ENCODE measurements at places on chromosomes 5 and 9. TPM values are rescaled to one million over a fixed set of nuclear protein-coding genes. Genes with fewer than 3 reads are reported as not detected.

The TSSK1B gene
- polyA plus RNA-seq: not detected

The GRIN3A gene
- polyA plus RNA-seq: 0.09 TPM

The GMCL2 gene
- polyA plus RNA-seq: not detected

The TICAM2 gene
- 0.98 TPM for polyA plus RNA-seq

The GABRA6 gene
- not detected for polyA plus RNA-seq

The DAPK1 gene
- polyA plus RNA-seq: 0.47 TPM

The RNF183 gene
- not detected for polyA plus RNA-seq

The HEMGN gene
- not detected for polyA plus RNA-seq

The CHSY3 gene
- not detected for polyA plus RNA-seq

The CACFD1 gene
- 19.0 TPM for polyA plus RNA-seq

The IFNA21 gene
- polyA plus RNA-seq: not detected

The SPTLC1 gene
- polyA plus RNA-seq: 47.4 TPM

The SLC22A4 gene
- not detected for polyA plus RNA-seq

The PCDHA7 gene
- polyA plus RNA-seq: not detected

All from naive B cell (primary cell).